Lung microvascular endothelial cell (primary cell): ENCODE measurements at places on chromosomes 5 and 9.

DNA sequence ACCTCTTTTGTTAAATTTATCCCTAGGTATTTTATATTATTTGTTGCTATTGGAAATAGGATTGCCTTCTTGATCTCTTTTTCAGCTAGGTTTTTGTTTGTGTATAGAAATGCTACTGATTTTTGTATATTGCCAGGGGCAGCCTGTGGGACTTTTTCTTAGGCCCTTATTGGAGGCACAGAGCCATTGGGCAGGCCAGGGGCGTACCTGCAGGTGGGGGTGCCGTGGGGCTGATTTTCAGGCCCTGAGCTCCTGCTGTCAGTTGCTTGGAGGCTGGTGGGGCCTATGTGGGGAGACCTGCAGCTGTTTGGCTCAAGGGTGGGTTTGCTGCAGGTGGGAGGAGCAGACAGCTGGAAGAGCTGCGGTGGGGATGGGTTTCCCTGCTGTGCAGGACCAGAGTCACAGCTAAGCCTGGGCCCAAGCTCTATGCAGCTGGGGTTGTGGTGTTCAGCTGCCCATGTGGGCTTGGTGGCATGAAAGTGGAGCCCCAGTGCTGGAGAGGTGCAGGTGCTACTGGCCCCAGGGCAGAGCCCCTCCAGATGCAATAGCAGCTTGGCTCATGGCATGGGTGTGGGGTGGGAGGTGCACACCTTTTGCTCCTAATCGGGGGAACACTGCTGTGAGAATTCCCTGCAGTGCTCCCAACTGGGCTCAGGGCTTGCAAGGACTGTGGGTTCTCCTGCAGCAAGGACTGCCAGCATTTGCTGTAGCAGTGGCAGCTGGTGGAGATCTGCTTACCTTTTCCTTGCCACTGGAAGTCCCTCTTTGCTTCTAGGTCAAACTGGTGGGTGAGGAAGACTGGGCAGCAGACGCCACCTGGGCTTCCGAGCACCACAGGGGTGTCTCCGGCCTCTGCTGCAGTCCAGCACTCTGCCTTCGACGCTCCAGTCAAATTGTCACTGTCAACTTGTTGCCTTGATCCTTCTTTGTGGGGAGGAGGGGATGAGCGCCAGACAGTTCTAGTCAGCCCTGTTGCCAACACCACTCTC, 7.6 kb upstream of the CLPTM1L start:
- DNase-seq: no peak

DNA sequence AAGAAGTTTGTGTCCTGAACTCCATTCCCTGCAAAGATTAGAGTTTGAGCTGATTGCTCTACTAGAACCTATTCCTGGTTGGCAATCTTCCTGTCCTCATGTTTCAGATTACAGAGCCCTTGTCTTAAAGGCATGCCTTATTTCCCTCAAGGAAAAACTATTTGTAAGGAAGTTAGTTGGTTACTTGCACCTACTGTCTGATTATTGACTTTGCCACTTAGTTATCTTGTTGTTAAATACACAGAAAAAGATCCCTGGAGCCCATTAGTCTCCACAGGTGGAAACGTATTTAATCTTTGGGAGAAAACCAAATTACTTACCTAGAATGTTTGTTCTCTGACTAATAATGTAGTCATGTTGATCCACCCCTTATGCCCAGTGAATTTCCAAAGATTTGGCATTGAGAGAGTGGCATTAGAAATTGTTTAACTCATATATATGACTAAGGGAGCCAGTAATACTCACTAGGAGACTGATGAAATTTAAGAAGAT, 132.3 kb upstream of the ELL2 start:
- no peak for DNase-seq

DNA sequence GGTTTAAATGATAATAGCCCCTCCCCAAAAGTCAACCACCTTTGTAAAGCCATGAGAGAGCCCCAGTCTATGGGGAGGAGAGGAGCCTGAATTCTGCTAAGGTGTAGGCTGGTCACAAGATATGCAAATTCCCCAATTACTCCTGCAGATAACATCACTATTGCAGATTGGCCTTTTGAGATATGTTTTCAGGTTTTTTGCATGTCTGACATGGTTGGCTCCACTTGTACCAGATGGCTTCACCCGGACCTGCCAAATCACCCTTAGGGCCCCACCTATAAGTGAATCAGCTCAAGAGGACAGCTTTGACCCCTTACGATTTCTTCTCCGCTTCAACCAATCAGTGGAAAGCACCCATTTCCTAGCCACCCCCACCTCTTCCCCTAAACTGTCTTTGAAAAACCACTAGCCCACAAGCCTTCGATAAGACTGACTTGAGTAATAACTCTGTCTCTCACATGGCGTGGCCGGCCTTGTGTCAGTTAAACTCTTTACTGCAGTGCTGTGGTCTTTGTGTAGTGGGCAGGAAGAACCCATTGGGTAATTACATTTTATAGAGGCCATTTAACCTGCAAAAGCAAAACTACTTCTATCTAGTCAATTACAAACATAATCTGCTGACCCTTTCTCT, 69.7 kb downstream of the PRLR start:
- no peak for DNase-seq

DNA sequence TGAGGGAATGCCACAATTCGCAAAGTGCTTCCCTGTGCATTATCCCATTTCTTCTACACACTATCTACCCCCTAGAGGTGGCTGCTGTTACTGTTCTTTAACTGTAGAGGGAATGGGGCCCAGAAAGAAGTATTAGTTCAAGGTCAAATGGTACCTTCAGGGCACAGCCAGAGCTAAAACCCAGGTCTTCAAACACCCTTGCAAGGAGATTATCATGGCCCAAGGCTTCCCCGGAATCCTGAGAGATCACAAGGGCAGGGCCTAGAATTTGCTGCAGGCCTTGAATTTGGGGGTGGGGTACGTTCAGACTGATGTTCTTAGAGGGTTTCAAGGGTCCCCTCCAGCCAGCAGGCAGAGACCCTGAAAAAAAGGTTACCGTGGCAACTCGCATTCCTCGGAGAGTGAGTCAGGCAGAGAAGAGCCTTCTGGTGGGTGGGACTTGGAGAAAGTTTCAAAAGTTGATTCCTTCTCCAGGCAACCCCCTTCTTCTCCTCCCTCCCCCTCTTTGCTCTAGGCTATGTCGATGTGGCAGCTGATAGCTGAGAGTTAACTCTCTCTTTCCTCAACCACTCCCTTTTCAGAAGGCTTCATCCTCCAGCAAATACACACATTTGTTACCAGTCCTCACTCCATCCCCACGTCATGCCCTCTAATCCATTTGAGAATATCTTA, 1.9 kb downstream of the SPARC start:
- DNase-seq: peak; percentile 93

- no peak for DNase-seq
Observed at GRCh38 chr9:127549751-127550150, 62.3 kb upstream of the STXBP1 start.

GRCh38 chr5:141649056-141649688, 2.0 kb downstream of the FCHSD1 start:
- DNase-seq: no peak

DNA sequence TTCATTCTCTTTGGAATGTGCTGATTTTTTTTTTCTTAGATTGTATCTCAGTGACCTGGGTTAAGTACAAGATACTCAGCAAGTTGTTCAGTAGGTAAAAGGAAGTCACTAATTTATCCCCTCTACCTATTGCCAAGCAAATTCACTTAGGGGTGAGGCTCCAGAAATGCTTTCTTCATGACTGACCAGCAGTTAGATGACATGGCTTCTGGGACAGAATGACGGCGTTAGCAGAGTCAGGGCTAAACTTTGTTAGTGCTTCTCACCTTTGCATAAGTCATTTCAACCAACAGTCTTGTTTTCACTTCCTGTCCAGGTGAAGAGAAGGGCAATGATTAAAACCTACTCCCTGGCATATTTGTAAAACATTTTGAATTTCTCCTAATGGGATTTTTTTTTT, 20.2 kb upstream of the MTAP start:
- DNase-seq: no peak

- no peak for DNase-seq
Observed at GRCh38 chr5:43386960-43387362, 25.2 kb downstream of the CCL28 start.

- DNase-seq: no peak
Observed at GRCh38 chr5:42948961-42949347, 91.2 kb downstream of the ANXA2R start.

DNA sequence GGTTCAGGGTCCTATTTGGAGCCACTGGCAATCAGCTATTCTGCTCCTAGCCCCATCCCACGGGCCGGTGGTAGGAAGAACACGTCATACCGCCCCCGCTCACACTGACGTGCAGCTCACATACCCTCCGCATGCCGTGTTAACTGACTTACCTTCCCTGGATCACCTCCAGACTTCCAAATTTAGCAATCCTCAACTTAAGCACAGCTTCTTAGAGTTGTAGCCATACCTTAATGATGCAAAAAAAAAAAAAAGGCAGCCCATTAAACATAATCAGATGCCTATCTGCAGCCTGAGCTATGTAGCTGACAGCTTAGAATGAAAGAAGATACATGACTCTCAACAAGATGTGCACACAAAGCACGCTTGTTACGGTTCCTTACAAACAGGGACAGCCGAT, 93.0 kb downstream of the IRX2 start:
- no peak for DNase-seq

DNA sequence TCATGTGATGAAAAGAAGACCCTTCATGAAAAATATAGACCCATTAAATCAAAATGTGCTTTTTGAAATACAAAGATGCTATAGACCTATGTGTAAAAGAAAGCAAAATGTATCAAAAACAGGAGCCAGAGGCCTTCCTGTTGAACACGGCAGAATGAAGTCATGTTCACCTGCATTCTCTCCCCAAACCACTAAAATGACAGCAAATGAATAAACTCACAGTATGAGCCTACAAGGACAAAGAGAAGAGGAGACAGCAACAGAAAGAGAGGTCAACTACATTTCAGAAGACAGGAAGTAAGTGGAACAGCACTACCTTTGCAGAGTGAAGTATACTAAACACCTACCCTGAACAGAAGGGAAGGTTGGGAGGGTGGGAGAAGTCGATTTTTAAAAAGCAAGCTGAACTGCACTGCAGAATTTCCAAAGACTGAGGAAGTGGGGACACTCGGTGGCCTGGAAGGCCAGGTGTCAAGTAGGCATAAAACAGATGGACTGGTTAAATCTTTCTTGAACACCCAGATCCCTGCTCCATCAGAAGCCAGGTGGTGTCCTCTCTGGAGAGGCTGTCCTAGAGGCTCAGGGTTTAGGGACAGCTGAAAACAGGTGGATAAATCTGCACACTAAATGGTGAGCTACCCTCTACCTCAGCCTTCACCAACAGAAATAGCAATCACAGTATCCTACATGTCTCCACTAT, 48.9 kb downstream of the MED27 start:
- DNase-seq: no peak

DNA sequence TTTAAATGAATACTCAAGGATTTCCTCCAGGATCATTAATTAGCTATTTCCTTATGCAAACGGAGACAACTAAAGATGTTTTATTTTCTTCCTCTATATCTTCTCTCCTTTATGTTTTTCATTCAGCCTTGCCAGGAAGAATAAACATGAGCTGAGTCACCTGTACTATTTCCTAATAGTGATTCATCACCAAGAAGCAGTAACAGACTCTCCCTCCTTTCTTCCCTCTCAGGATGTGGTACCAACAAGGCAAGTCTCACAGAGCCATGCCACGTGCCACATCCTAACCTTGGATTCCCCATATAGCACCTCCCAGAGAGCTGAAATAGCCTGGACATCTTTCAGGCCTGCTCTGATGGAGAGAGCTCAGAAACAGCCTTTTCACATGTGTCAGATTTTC, 758.6 kb upstream of the DMAC1 start:
- no peak for DNase-seq

DNA sequence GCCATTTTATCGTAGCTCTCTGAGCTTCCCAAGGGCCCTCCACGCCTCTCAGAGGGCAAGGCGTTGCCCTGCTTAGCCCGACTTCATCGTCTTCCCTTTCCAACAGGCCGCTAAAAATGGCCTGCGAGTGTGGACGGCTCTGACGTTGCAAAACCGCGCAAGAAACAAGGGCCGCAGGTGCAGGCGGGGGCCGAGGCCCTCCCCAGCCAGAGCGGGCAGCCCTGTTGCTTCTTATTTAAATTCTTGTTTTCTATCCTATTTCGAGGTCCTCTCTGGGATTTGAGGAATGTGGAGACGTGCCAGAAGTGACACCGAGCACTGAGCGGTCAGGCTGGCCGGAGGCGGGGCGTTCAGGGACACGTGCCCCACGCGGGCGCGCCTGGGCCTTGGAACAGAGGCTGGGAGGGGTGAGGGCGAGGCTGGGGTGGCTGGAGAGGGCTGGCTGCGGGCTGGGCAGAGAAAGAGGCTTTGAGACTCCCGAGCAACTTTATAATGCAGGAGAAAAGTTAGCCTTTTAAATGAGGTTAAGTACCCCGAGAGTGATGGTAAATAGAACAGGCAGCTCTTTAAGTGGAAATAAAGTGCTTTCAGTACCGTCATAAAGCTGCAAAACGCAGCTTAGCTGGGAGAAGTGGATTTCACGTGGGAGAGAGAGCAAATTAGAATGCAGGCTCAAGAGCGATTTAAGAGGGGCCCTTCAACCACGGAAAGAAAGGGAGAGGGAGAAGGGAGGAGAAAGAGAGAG, 243.6 kb downstream of the AUH start:
- DNase-seq: peak; percentile 29

GRCh38 chr9:88796947-88797346, 194.3 kb upstream of the S1PR3 start:
- no peak for DNase-seq
